ENCODE measurements at places on chromosomes 7 and 10.
A peak's percentile ranks its signal among the peaks of the same experiment; 100 is the strongest.

DNA sequence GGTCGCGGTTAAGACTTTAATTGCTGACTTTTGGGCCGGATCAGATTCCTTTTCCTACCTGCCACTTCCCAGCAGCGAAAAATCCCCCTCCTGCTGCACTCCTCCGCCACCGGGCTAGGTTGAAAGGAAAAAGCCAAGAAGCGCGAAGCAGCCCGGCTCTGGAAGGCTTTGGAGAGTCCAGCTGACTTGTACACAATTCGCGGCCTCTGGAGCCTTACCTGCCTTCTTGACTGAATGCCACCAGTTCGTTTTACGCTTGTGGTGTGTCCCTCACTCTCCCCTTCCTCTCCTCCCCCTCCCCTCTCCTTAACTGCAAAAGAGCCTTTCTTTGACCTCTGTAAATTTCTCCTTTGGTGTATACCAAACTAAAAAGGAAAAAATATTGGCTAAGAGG, 2.7 kb upstream of the FEZF1 start:
- DNase-seq: no peak

GRCh38 chr10:127905848-127906261, 1.0 kb upstream of the PTPRE start:
- no peak for DNase-seq

GRCh38 chr7:40675741-40676140, 540.9 kb downstream of the SUGCT start:
- DNase-seq: no peak

DNA sequence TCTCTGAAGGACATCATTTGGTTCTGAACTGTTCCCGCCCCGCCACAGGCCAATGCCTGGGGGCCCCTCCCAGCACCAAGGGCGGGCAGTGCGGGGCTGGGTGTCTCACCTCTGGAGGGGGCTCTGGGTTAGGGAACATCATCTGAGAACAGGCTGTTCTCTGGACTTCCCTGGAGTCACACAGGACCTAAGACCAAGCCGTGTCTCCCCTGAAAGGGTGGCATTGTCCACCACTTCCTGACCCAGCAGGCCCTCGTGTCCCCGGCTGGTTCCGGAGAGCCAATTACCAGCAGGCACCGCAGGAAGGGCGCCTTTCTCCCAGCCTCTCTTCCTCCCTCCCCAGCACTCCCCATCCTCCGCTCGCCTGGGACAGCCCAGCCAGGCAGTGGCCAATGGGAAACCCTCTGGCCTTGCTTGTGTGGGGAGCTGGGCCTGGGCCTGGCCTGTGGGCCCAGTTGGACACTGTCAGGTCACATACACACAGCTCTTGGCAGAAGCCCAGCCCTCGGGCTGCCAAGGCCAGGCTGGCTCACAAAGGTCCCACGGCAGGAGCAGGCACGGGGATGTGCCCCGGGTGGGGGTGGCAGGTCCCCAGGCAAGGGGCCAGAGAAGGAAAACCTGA, 119.5 kb downstream of the SPDYE5 start:
- peak; percentile 35 for DNase-seq

DNA sequence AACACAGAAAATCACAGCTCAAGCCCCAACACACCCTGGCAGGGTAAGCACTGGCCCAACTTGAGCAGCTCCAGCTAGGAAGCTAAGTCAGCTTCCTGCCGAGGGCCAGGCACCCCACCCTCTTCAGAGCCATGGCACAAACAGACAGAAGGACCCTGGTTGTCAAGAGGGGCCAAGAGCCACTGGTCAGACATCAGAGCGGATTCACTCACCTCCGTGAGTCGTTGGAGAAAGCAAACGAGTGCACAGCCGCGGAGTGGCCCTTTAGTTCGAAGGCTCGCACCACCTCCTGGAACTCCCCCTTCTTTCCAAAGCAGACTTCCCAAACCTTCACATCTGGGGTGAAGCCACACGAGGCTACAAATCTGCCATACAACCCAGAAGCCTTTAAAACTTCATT, 7.4 kb downstream of the TBL2 start:
- DNase-seq: no peak

DNA sequence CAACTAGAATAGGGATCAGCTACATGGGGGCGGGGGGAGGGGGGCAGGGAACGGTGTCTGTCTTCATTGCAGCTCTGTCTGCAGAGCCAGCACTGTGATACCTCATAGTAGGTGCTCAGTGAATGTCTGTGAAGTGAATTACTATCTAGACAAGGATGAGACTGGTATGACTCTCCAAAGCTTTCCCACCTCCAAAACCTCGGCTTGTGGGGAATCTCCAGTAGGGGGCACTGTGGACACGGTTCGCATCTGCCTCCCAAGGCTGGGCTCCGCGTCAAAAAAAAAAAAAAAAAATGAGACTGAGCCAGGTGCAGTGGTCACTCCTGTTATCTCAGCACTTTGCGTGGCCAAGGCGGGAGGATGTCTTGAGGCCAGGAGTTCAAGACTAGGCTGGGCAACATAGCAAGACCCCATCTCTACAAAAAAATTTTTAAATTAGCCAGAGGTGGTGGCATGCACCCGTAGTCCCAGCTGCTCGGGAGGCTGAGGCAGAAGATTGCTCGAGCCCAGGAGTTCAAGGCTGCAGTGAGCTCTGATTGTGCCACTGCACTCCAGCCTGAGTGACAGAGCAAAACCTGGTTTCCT, 9.6 kb downstream of the TRIM56 start:
- peak; percentile 39 for DNase-seq

DNA sequence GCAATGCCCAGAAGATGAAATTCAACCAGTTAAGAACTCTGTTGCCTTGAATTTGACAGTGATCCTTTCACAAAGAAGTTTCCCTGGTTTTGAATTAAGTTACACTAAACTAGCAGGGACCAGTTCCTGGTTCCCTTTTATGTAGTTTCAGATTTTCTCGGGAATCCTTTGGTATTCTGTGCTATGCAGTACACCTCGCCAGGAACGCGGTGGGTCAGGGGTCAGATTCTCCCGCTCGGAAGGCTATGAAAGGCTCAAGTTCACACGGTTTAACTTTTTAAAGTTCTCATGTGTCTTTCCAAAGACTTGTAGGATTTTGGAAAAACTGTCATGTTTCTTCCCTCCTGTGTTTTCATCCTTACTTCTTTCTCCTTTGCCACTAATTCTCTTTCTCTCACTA, 104.7 kb upstream of the PRR15 start:
- DNase-seq: no peak

- peak; percentile 43 for DNase-seq
Observed at GRCh38 chr10:44853148-44853734, 57.9 kb upstream of the TMEM72 start.

- DNase-seq: no peak
Observed at GRCh38 chr7:27240015-27240731, 2.4 kb upstream of the EVX1 start.

GRCh38 chr7:2152646-2153045, 80.1 kb downstream of the MAD1L1 start:
- DNase-seq: no peak

- peak; percentile 91 for DNase-seq
Observed at GRCh38 chr10:117539361-117539773, 3.2 kb upstream of the EMX2 start.

DNA sequence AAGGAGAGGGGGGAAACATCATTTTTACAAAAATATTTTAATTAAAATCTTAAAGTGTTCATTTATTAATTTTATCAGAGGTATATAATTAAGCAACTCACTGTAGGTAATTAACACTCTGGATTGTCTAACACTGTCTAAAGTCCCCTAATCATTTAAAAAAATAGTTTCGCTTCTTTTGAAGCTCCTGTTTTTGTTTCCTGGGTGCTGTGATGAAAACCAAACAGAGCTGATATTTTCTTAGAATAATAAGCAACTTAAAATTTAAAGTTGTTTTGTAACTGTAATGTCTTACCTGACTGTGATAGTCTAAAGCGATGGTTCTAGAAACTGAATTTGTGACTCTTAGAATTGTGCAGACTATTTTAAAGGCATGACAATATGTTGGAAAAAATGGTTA, 961.0 kb downstream of the GATA3 start:
- no peak for DNase-seq

DNA sequence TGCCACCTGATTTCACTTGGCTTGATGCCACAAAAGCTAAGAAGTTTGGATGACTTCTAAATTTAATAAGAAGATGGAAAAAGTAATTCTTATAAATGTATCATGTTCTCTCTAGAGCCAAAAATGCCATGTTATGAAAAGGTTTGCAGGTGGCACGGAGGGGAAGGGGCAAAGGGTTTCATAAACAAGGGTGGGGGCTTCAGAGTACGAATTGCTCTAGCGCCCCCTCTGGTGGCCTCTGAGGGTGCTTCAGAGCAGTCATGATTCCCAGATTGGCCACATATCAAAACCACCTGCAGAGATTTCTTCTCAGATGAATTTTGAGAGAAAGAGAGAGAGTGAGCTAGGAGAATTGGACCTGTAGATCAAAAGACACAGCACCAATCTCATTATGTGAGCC, 208.6 kb upstream of the YAE1 start:
- no peak for DNase-seq

DNA sequence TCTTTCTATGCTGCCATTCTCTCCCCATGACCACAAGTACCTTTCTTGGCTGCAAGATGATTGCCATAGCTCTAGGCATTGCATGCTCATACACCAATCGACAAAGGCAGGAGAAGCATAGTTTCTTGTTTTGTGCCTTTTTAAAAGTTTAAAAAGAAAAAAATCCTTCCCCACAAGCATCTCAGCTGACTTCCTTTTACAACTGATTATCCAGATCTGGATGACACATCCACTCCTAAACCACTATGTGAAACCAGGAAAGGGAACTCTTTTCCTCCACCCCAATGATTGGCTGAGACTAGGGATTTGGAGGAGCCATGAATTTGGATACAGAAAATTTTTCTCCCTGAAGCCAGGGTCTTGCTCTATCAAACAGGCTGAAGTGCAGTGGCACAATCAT, 14.5 kb upstream of the LRRC4 start:
- peak; percentile 33 for DNase-seq

DNA sequence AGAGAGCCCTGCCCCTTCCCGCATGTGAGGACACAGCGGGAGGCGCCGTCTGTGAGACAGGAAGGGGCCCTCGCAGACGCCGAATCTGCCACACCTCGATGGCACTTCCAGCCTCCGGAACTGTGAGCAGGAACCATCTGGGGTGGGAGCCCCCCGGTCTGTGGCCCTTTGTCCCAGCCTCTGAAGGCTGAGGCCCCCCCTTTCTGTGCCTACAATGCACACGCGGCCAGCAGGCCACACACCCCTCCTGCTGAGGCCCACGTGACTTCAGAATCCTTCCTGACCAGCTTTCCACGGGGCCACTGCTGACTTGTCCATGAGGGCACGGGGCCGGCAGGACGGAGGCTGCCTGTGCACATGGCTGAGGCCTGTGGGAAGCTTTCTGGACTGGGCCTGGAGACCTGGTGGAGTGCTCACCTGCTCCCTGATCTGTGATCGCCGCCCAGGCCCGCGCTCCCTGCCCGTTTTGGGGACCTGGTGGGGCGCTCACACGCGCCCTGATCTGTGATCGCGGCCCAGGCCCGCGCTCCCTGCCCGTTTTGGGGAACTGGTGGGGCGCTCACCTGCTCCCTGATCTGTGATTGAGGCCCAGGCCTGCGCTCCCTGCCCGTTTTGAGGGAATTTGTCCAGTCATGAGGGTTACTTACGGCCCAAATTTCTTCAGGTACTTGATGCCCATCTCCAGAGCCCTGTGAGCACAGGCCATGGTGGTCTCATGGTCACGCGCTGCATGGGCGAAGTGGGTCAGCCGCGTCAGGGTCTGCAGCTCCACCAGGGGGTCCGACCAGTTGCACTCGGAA, 34.3 kb downstream of the CFAP46 start:
- no peak for DNase-seq

GRCh38 chr7:27501001-27501400, 161.7 kb downstream of the HIBADH start:
- DNase-seq: no peak

DNA sequence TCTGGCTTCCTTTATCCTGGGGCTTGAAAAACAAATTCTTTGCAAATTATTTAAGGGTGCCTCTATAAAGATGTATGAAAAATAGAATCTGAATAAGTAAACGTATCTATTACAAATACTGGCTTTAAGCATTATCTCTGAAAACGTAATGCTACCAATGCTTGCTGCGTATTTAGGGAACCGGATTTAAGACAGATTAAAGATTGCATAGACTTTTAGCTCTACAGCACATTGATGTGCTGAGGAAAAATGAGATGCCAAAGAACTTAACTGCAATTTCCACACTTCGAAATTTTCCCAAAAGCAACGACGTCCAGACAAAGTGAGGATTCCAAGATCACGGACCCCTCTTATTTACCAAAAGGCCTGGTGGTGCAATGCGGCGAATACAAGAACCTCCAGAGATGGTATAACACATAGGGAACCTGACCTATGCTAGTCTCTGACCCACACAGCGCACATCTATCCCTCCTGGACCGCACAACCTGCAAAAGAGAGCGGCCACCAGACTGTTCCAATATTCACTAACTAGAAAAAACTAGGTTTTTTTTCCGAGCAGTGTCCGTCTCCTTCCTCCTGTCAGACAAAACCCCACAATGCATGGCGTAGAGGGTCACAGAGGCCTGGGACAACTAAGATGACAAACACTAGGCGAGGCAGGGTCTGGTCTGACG, 34.3 kb upstream of the PHF14 start:
- no peak for DNase-seq

DNA sequence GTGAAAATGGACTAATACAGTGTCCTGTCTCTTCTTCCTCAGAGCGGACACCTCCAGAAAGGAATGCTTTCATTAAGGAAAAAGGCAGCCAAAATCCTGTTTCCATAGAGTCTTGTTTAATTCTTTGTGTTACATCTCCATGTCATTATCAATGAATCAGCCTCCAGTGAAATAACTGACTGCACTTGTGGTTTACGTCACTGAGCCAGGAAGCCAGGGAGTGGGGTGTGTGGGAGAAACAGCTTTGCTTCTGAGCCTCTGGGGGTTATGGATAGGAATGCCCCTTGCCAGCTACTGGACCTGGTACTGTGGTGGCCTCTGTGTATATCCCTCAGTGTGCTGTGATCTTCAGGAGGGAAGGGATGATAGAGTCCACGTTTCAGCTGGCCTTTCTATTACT, 416.8 kb downstream of the GALNT17 start:
- no peak for DNase-seq

GRCh38 chr7:40194745-40195144, 59.9 kb downstream of the SUGCT start:
- peak; percentile 54 for DNase-seq

DNA sequence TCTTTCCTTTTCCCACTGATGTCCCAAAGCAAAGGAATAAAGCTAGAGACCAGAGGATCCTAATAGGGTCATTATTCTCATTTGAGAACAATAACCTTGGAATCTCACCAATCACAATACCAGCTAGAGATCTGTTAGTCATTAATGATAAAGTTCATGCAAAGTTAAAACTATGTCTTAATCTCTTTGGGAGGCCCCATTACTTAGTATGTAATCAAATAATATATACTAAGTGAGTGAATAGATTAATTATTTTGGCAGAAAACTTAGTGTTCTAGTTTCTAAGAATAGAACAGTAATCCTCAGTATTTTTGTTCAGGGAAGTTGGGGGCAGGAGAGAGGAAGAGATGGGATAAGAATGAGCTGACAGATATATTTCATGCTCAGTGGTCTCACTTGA, 227.2 kb downstream of the MTERF1 start:
- peak; percentile 2 for DNase-seq

- DNase-seq: no peak
Observed at GRCh38 chr10:69802424-69803161, 887 bp downstream of the COL13A1 start.

All from renal cortical epithelial cell (primary cell).